ENCODE measurements at places on chromosomes 5 and 9. TPM values are rescaled to one million over a fixed set of nuclear protein-coding genes. Genes with fewer than 3 reads are reported as not detected.

The HAVCR2 gene
- polyA plus RNA-seq: 6.0 TPM

- H3K27me3 ChIP-seq: peaks cover 6% of the 10 kb centered on the region
- H3K27ac ChIP-seq: no peak overlapping the region
- DNase-seq: no peak
- H3K36me3 ChIP-seq: no peaks in the 10 kb centered on the region
These were observed 71.8 kb upstream of the TBC1D2 start for GRCh38 chr9:98327249-98327561.

DNA sequence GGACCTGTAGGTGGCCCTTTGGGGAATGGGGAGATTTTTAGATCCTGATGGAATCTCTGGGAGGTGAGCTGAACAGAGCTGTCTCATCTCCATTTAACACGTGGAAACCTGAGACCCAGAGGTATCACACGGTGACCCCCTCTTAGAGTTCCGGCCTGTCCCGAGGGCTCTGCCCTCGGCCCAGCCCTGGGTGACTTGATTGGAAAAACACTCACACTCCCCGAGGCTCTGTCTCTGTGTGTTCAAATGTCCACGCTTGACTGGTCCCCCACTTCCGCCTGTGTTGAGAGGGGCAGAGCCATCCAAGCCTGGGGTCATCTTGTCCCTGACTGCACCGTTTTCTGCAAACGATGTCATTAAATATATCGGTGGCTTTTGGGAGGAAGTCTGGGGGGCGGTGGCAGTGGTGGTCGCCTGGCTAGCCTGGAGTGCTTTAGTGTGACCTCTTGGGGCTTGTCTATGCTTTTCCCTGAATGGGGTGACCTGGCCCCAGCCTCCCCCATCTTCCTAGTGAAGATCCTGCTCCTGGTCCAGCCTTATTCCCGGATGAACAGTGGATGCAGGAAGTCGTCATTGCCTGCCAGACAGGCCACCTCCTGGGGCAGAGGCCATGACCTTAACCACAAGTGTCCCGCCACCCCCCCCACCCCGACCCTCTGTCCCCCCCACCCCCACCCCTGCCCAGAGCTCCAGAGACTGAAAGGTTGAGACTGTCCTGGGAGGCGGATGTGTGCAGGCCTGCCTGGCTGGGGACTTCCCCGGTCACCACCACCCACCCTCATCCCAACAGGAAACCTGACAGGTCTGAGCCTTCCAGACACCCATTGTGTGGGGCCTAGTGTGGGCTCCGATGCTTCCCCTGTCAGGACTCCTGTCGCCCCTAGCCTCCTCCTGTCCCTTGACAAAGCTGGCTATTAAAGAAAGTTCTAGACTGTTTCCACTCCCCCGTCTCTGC lies 5.3 kb upstream of the DAB2IP start:
- no peak overlapping the region for H3K27ac ChIP-seq
- H3K4me1 ChIP-seq: no peaks in the 10 kb centered on the region
- H3K36me3 ChIP-seq: no peaks in the 10 kb centered on the region
- H3K4me3 ChIP-seq: no peak overlapping the region
- peaks cover 3% of the 10 kb centered on the region for H3K27me3 ChIP-seq

GRCh38 chr5:150529555-150529954 lies 21.6 kb downstream of the NDST1 start:
- no peak overlapping the region for H3K4me3 ChIP-seq
- no peak for DNase-seq
- H3K4me1 ChIP-seq: no peaks in the 10 kb centered on the region
- H3K27ac ChIP-seq: no peak overlapping the region
- H3K27me3 ChIP-seq: no peaks in the 10 kb centered on the region
- H3K36me3 ChIP-seq: peaks cover 17% of the 10 kb centered on the region

DNA sequence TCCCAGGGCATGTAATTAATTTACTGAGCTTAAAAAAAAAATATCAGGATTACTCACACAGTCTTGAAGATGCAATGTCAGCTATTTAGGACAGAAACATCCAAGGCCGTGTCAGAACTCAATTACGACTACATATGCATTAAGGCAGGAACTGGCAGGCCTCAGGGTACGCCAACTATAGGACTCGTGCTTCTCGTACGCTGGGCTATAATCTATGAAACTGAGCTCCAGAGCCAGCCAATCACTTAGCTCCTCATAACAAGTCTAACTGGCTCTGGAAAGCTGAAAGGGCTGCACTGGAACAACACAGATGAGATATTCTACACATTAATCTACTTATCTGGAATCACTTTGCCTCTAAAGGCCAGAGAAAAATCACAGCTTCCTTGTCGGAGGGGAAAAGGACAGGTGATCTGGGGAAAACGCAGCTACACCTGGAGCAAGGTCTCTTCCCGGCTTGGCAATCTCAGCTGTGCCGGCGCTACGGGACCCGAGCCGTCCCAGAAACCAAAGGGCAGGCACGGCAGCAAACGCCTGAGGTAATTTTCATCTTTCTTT lies 212.0 kb downstream of the DEPDC1B start:
- H3K27me3 ChIP-seq: no peaks in the 10 kb centered on the region
- H3K27ac ChIP-seq: no peak overlapping the region
- no peak overlapping the region for H3K4me3 ChIP-seq
- H3K4me1 ChIP-seq: no peaks in the 10 kb centered on the region
